Left renal pelvis (tissue), 4 donors: ENCODE measurements at places on chromosomes 1 and 21. TPM values are rescaled to one million over a fixed set of nuclear protein-coding genes. Genes with fewer than 3 reads are reported as not detected.

Gene PTPN22
- 0.27 TPM for polyA plus RNA-seq

Gene OR10J1
- polyA plus RNA-seq, result not detected

Gene GNG4
- polyA plus RNA-seq, result 2.9 TPM

Gene PLCH2
- polyA plus RNA-seq, result 0.38 TPM

Gene NBPF9
- 48.6 TPM for polyA plus RNA-seq

Gene CELA2A
- polyA plus RNA-seq, result not detected

Gene ACBD6
- 67.6 TPM for polyA plus RNA-seq

Gene TIE1
- 51.9 TPM for polyA plus RNA-seq

Gene ADAM30
- not detected for polyA plus RNA-seq

Gene CFHR2
- polyA plus RNA-seq, result 0.68 TPM

Gene TTC39A
- 1.1 TPM for polyA plus RNA-seq

Gene WNT3A
- 0.16 TPM for polyA plus RNA-seq

Gene TFF2
- polyA plus RNA-seq, result not detected

Gene PODN
- 2.2 TPM for polyA plus RNA-seq

Gene LAX1
- 0.10 TPM for polyA plus RNA-seq

Gene GPR157
- polyA plus RNA-seq, result 2.4 TPM
